ENCODE measurements at places on chromosomes 16 and 17. TPM values are rescaled to one million over a fixed set of nuclear protein-coding genes. Genes with fewer than 3 reads are reported as not detected.

DNA sequence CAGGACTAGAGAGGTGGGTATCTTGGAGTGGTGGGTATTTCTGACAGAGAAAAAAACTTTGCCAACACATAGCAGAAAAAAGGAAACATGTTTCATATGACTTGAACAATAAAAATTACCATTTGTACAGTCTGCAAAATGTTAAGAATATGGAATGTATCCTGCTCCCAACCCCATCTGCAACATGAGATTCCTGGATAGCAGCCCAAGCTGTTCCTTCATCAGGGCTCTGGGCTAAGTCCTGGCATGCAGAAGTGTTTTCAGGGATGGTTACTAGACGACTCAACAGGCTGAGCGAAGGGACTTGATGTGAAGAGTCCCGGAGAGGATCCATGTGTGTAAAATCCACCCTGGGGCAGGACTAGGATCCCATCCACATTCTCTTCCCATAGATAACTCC, 121.0 kb upstream of the IRX3 start:
- no peak for DNase-seq

DNA sequence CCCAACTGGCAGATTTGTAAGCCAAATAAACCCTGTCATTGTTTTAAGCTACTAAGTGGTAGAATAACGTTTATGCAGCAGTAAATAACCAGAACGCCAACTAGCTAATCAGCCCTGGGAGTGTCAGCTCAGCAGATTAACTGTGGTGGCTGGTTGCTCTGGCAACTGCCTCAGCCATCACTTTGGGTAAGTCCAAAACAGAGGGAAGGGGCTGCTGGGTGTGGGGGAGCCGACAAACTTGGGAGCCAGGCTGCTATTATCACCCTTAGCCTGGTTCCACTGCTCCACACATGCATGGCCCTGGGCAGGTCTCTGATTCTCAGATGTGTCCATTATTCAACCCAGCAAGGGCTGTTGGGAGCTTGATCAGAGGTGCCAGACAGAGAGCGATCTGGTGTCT, 22.2 kb upstream of the RHOT1 start:
- DNase-seq: no peak

GRCh38 chr16:5722116-5722619, 624.6 kb upstream of the EEF2KMT start:
- DNase-seq: no peak

GRCh38 chr17:79217473-79218135, 143.0 kb downstream of the ENGASE start:
- DNase-seq: no peak

DNA sequence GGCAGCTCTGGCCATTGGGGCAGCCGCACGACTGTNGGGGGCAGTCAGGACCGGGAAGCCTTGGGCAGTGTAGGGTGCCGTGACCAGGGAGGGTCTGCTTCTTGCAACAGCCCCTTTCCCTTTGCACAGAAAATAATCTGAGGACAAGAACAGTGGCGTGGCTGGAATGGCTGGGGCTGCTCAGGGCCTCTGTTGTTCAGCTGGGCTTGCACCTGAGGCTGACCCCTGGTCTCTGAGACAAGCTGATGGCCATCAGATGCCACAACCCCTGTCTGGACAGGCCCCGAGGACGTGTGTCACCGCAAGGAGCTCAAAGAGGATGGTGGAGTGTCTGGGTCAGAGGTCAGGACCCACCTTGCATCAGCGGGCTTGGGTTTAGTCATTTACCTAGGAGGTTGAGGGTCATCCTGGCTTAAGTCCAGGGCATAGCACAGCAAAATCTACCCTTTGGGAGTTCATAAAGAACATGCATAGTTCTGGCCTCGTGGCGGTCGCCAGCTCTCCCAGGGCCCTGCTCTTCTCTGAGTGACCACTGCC, 46.9 kb downstream of the METRNL start:
- no peak for DNase-seq

- DNase-seq: no peak
Observed at GRCh38 chr17:29883497-29883896, 46.5 kb downstream of the SSH2 start.

Gene GRAPL
- 0.10 TPM for total RNA-seq

Gene PRAC1
- total RNA-seq: not detected

Gene IKZF3
- total RNA-seq: 0.17 TPM

Gene CARD14
- 0.05 TPM for total RNA-seq

Gene MYL11
- total RNA-seq: not detected

Gene SLFN14
- total RNA-seq: not detected

Gene SLC47A1
- 2.4 TPM for total RNA-seq

Data from renal cortical epithelial cell (primary cell).